ENCODE measurements at places on chromosomes 6 and 20. TPM values are rescaled to one million over a fixed set of nuclear protein-coding genes. Genes with fewer than 3 reads are reported as not detected.

The FAM217A gene
- not detected for total RNA-seq

GRCh38 chr6:124795643-124796463 lies 166.4 kb upstream of the RNF217 start:
- DNase-seq: peak; percentile 66

DNA sequence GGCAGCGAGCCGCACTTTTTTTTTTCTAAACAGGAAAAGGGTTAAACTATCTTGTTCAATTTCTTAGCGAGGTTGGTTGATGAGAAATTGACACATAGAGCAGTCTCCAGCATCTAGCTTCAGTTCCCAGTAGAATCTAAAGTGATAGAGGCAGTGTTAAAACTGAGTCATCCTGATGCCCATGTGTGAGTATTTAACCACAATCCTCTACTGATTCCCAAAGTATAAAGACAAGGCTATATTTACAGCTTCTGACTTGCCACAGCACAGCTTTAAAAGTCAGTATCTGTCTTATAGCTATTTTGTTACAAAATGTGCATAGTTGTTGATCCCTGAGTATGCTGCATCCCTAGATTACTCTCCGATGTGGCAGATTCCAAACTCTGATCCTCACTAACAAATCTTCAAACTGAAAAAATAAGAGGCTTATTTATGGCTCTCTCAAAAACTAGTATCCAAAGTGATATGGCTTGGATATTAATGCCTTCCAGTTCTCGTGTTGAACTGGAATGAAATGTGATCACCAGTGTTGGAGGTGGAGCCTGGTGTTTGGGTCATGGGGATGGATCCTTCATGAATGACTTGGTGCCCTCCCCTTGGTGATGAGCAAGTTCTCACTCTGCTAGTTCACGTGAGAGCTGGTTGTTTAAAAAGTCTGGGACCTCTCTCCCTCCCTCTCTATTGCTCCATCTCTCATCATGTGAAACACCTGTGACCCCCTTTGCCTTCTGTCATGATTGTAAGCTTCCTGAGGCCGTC lies 13.1 kb upstream of the POPDC3 start:
- no peak for DNase-seq

The JPH2 gene
- total RNA-seq: not detected

The ACTR5 gene
- 10.6 TPM for total RNA-seq

DNA sequence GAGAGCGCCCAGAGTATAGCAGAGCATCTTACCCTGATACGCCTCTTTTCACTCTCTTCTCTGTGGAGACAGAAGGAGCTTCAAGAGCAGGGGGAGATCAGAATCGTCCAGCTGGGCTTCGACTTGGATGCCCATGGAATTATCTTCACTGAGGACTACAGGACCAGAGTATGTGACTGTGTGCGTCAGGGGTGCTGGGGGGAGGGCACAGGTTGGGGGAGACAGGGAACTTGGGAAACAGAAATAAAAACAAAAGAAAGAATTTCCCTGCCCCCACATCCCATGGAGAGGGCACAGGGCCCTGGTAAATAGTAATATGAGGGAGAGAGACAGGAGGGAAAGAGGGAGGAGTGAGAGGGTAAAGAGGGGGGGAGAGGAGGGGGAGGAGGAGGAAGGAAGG lies 3.0 kb upstream of the C4A start:
- no peak for DNase-seq

- DNase-seq: no peak
These were observed 83.2 kb upstream of the EYA4 start for GRCh38 chr6:133157995-133158394.

DNA sequence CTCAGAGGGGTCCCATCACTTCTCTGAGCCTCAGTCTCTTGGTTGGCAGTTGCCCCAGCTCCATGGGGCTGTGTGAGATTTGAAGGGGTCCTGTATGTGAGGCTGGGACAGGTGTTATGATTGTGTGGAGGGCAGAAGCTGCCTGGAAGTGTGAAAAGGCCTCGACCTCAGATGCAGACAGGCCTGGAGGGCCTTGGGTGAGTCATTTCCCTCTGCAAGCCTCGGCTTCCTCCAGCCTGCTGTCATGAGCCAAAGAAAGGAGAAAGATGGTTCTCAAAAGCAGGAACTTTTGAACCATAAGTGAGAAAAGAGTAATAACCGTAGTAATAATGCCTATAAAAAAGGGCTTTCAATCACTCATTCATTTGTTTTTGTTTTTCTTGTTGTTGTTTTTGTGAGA lies 37.5 kb downstream of the SNAI1 start:
- DNase-seq: no peak

DNA sequence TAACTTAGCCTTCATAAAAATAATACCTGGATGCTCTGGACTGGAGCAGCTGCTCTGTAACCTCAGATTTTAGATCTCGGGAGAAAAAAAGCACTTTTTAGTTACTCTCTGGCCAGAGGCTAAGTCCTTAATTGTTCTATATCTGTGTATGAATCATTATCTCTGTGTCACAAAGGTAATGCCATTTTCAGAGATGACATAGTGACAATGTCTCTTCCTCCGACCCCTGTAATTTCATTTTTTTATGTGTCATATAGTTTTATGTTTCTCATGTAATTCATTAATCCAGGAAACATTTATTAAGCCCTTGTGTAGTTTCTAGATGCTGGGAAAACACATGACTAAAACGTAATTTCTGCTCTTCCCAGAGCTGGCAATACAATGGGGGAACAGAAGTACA lies 55.6 kb downstream of the SENP6 start:
- DNase-seq: no peak

- DNase-seq: no peak
These were observed 18.3 kb upstream of the PLN start for GRCh38 chr6:118529756-118530155.

GRCh38 chr6:55395871-55396270 lies 68.6 kb downstream of the GFRAL start:
- no peak for DNase-seq

The SLC2A10 gene
- not detected for total RNA-seq

DNA sequence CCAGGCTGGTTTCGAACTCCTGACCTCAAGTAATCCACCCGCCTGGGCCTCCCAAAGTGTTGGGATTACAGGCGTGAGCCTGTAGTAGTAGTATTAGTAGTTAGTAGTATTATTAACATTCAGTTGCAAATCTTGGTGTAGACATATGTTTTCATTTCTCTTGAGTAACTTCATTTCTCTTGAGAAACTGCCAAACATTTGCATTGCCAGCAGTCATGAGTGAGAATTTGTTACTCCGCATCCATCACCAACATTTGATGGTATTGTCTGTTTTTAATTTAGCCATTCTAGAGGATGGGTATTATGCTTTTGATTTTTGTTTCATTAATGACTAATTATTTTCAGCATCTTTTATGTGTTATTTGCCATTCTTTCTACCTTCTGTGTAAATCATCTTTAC lies 1.5 kb upstream of the ERVFRD-1 start:
- no peak for DNase-seq

DNA sequence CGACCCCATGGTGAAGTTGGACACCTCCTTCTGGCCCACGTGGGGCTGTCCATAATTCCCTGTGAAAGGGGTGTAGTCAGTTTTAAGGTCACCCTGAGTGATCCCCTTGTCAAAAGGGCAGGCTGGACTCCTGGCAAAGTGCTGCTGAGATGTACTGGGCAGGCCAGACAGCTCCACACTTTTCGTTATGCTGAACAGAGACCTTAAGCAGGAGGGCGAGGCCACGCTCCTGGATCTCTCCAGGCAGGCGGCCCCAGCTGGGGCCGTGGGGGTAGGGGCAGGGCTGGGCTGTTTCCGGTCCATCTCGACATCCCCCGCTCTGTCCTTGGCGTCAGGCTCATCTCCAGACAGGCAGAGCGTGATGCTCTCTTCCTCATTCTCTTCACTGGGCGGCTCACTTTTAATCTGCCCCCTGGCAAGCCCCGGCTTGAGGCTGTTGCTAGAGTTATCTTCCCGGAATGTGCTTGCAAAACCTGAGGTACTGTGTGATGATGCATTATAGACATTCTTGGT lies 56.7 kb downstream of the GJA10 start:
- DNase-seq: no peak

GRCh38 chr6:63246581-63246980 lies 35.3 kb downstream of the FKBP1C start:
- no peak for DNase-seq

DNA sequence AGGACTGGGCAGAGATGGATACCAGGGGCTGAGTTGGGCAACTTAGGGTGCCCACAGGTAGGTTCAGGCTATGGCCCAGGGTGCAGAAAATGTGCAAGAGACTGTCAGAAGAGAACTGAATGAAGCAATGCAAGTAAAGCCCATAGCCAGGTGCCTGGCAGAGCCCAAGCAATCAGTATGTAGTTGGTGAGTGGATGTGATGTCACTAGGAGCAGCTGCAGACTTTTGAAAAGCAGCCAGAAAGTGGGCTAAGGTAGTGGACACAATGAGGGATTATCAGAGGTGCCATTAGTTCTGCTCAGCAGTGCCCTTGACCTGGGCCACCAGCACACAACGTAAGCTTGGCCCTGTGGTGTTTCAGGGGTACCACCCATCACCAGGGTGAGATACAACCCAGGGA lies 135.3 kb downstream of the SOBP start:
- DNase-seq: no peak

The OTOR gene
- not detected for total RNA-seq

The GRIK2 gene
- total RNA-seq: 0.07 TPM

The C6orf141 gene
- total RNA-seq: not detected

DNA sequence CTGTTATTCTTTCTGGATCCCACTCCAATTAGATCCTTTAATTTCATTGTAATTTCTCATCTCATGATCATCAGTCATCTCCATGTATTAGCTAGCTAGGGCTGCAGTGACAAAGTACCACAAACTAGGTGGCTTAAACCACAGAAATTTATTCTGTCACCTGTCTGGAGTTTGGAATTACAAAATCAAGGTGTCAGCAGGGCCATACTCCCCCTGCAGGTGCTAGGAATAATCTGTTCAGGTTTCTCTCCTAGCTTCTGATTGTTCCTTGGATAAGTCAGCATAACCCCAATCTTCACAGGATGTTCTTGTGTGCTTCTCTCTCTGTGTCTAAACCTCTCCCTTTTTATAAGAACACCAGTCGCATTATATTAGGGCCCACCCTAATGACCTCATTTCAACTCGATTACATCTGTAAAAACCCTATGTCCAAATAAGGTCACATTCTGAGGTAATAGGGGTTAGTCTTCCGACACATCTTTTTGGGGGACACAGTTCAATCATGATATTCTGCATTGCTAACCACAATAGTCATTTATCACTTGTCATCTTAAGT lies 40.5 kb downstream of the BEND6 start:
- no peak for DNase-seq

GRCh38 chr6:46993846-46994245 lies 48.3 kb downstream of the ADGRF1 start:
- no peak for DNase-seq

The CGAS gene
- 12.8 TPM for total RNA-seq

DNA sequence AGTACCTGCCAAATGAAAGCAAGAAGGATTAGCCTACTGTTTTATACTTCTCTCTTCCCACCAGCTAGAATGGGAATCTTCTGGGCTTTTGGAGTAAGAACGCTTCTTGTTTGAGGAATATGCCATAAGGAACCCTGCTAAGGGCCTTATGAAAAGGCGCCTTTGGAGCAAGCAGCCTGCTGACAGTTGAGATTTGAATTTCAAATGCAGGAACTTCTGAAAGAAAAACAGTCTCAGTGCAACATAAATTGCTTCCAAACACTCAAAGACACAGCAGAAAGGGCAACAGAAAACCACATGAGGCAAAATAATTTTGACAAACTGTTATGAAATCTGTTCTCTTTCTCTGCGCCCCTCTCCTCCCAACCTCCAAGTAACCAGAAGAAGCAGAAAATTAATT lies 149.4 kb upstream of the B3GAT2 start:
- no peak for DNase-seq

The KCNK5 gene
- total RNA-seq: not detected

GRCh38 chr6:116974526-116975316 lies 97.7 kb downstream of the RFX6 start:
- DNase-seq: no peak

DNA sequence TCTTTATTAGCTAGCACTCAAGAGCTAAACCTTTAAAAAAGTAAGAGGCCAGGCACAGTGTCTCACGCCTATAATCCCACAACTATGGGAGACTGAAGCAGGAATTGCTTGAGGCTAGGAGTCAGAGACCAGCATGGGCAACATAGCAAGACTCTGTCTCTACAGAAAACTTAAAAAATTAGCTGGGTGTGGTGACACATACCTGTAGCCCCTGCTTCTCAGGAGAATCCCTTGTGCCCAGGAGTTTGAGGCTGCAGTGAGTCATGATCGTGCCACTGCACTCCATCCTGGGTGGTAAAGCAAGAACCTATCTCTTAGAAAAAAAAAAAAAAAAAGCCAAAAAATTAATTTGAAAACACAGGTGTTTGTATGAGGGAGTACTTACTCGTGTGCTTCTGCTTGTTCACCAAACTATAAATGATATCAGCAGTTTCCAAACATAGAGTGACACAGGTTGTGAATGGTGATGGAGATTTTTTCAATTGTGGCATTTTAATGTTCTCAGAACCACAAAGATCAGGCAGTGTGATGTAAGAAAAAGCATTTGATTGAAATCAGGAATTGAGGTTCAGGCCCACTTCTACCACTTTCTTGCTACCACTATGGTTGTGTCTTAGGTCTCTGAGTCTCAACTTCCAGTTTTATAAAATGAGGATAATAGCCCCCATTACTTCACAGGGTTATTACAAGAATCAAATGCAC lies 104.9 kb downstream of the FOXO3 start:
- DNase-seq: no peak

- DNase-seq: peak; percentile 48
These were observed 253.6 kb upstream of the RAB32 start for GRCh38 chr6:146289816-146290588.

The GTSF1L gene
- total RNA-seq: not detected

The CRIP3 gene
- 55.0 TPM for total RNA-seq

DNA sequence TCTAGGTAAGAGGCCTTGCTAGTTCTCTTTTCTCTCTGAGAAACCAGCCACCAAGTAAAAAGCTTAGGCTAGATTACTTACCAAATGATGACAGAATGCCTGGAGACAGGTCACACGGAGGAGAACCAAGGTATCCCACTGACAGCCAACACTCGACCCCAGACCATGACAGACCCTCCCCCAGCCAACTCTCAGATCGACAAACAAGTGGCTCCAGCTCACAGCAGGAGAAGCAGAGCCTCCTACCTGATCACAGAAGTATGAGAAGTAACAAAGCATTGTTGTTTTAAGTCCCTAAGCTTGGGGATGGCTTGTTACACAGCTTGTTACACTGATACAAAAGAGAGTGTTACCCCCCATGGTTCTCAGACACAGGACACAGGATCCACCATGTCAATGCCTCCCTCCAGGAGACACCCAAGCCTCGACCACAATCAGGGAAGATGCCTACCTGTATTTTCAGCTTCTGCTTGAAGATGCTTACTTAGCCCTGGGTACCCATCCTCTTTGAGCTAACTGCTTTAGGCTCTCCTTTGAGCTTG lies 423.8 kb upstream of the JARID2 start:
- no peak for DNase-seq

All from Karpas-422 (cell line).